ENCODE measurements at places on chromosomes 1 and 21.

DNA sequence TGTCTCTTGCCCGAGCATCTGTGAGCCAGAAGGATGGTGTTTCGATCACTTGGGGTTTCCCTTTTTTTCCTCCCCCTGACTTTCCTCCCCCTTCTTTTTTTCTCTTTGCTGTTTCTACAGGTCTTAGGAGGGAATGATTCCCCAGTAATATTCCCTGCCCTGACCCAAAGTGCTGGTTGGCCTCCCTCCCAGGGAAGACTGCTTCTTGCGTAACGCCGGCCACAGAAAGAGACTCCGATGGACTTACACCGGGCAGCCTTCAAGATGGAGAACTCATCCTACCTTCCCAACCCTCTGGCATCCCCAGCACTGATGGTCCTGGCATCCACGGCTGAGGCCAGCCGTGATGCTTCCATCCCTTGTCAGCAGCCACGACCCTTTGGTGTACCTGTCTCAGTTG, 6.8 kb downstream of the RNF220 start:
- DNase-seq = no peak

DNA sequence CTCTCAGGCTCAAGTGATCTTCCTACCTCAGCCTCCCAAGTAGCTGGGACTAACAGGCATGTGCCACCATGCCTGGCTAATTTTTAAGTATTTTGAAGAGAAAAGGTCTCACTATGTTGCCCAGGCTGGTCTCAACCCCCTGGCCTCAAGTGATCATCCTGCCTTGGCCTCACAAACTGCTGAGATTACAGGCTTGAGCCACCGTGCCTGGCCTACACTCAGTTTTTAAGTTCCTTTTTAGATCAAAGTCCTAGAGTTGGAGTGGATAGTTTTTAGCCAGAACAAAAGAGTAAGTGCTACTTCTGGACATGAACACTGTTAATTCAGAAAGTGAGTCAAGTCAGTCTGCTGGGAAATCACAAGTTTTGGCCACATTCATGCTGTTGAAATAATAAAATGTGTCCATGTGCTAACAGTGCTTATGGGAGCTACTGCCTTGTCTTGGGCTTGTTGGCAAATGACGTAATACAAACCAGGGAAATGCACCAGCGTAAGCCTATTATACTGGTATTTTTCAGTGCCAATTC, 84.2 kb downstream of the NDUFS5 start:
- DNase-seq = no peak

DNA sequence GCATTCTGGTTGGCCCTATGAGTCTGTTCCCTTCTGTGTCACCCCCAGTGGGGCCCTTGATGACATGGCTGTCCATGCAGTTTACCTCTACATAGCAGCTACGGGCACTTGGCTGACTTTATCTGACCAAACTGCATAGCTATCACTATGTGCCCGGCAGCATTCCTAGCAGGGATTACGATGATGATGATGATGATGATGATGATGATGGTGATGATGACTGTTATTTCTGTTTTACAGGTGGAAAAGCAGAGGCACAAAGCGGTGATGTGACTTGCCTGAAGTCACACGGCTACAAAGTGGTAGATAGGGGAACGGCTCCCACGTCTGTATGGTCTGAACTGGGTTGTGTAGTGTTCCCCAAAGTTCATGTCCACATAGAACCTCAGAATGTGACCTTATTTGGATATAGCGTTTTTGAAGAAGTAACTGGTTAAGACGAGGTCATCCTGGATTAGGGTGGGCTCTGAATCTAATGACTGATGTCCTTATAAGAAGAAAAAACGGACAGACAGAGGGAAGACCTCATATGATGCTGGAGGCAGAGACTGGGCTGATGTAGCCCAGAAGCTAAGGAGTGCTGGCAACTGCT, 57.6 kb downstream of the RUNX1 start:
- DNase-seq = no peak

DNA sequence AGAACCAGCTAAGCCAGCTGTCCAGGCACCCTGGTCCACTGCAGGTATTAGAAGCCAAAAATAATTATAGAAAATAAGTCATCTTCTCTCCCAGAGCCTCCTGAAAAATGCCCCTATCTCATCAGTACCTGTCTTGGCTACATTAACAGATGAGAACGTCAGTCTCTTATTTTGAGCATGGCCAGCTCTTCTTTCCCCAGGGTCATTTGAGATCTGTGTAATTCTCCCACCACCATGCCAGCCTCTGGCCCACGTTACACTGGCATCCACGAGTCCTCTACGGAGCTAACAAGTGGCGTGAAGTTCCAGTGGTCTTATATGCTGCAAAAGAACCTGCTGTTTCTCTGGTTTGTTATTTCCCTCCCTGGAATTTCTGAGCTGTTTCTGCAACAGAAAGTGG, 118.0 kb downstream of the ATP5PO start:
- no peak for DNase-seq

GRCh38 chr1:37353871-37354270, 120.5 kb upstream of the ZC3H12A start:
- DNase-seq = no peak

DNA sequence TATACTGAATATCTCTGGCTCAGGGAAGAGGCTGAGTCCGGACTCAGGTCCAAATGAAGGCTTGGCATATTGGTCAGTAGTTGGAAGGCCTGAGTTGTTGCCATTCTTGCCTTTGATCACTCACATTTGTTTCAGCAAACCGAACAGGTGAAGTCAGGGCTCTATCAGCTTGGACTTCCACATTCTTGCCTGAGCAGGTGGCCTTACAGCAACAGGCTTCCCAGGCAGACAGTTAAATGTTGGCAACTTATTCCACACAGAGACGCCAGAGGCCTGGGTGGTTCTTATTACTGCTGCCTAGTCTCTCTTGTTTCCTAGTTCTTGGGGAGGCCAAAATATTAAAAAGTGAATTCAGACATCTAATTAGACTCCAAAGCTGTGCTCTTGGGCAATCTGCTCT, 36.6 kb downstream of the XCL2 start:
- no peak for DNase-seq

- no peak for DNase-seq
Observed at GRCh38 chr1:206808615-206809014, 36.3 kb upstream of the IL10 start.

DNA sequence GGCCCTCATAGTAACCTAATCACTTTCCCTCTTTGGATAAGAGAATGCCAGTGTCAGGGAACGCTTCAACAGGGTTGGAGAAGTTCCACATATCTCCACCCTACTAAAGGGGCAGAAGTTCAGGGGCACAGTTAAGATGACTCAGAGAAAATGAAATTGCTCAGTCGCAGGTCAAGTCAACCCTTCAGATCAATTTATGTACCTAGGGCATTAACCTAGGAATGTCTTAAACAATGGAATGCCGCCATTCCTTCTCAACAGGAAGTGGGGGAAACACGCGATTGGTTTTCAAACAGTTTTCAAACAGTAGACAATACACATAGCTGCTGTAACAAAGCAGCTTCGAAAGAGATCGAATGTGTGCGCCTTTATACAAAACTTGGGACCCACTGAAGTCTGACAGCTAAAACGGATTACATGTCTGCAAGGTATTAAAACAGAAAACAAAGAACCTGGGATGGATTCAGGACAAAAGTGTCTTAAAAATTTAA, 897 bp downstream of the SLC25A24 start:
- no peak for DNase-seq

DNA sequence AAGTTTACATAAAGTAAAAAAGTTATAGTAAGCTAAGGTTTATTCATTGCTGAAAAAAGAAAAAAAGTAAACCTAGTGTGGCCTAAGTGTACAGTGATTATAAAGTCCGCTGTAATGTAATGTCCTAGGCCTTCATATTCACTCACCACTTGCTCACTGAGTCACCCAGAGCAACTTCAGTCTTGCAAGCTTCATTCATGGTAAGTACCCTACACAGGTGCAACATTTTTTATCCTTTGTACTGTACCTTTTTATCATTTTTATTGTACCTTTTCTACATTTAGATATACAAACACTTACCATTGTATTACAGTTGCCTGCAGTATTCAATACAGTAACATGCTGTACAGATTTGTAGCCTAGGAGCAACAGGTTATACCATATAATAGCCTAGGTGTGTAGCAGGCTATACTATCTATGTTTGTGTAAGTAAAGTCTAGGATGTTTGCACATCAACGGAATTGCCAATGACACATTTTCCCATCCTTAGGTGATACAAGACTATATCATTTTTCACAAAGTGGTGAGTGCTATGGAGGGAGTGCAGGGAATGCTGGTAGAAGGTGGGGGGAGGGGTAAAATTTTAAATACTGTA, 58.0 kb upstream of the DMRTA2 start:
- DNase-seq = no peak

DNA sequence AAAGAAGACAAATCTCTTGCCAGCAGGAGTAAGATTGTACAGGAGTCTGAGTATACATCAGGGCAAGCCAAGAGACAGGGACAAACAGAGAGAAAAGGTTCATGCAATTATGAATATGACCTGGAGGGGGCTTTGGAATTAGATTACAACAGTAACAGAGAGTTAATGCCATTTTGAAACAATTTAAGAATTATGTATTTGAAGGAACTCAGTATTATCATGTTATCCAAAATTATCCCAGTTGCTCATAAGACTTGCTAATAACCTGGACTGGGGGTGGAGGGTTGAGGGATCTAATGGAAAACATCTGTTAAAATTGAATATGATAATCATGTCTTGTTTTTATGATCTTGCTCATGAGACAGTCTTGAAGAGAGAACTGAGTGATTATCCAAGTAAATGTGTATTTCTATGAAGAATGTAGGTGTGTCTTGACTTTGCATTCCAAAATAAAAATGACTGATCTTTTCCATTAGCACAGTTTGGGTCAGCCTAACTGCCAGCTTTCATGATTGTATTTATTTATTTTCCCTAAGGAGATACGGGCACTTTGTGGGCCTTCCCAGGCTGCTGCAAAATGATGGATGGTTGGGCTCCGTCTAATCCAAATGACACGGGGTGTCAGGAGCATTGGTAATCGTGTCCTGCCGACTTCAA, 117.7 kb downstream of the ERG start:
- no peak for DNase-seq

DNA sequence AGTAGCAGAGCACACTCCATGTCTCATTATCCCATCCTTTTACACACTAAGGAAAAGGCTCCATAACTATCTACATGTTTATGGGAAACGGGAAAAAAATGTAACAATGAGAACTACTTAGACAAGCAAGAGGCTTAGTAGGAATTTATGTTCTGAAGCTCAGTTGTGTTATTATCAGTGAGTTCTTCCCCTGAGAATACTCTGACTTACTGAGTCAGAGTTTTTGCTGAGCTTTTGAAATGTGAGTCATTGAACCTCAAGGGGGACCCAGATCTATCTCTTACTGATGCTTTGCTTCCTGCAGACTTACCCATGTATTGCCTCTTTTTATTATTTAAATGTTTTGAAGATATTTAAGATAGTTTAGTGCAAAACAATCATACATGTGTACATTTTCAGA, 20.1 kb downstream of the CFHR5 start:
- no peak for DNase-seq

DNA sequence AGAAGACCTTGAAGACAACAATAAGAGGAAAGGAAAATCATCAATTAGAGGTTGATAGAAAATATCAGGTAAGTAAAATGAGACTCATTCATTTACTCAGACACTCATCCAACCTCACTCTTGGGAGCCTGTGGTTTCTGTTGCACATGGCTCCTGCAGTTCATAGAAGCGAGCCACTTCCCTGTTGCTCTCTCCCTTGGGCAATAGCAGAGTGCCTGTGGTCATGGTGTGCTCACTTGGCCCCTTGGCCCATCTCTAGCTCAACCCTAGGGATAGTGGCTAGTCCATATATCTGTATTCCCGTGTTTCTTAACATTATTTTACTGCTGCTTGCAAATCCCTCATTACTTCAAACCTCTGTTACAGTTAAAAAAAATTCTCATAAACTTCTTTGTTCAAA, 368.6 kb downstream of the PTPRC start:
- DNase-seq = no peak
